Activated CD4-positive, alpha-beta T cell treated with anti-CD3 and anti-CD28 coated beads for 24 hours (primary cell): ENCODE measurements at places on chromosomes 4 and X.

DNA sequence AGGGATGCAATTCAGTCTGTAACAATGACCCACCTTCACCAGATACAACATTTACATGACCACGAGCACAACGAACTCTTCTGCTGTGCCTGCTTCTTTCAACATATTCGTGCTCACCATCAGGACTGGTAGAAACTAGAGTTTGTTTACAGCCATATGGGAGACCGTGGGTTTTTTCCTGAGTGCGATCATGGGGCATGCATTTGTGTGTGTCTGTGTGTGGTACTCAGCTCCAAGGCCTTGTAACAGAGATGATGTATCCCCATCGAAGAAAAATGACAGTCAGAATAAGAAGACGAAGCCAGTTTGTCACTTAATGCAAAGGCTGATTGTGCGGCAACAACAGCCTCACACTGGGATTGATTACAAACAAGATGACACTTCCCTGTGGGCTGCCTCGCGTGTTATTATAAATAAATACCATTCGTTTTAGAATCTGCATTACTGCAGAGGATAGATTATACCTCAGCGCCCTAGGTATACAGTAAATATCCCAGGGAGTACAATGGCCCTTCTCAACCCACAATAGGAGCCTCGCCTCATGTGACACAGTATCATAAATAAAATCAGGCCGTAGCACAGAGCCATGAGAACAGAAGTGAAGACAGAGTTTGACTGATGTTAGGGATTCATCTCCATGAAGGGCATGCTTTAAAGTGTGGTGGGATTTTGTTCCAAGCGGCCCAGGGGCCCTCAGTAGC lies 97.3 kb upstream of the NOCT start:
- no peak for DNase-seq

DNA sequence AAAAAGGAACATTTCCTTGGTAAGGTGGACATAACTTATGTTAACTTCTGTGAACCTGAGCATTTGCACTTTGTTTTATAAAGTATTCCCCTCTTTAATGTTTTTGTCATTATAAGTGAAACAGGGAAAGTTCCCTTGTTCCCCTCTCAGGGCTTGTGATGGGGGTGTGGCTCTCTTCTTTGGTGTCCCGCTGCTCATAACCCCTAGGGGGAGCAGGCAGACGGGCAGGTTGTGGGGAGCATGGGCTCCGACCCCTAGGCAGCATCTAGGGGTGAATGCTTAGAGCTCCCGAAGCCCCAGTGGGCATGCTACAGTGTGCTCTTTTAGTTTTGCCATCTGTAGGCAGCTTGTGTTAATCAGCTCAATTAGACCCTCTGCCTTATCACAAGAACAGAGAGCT lies 200.4 kb downstream of the DACH2 start:
- DNase-seq, result no peak

DNA sequence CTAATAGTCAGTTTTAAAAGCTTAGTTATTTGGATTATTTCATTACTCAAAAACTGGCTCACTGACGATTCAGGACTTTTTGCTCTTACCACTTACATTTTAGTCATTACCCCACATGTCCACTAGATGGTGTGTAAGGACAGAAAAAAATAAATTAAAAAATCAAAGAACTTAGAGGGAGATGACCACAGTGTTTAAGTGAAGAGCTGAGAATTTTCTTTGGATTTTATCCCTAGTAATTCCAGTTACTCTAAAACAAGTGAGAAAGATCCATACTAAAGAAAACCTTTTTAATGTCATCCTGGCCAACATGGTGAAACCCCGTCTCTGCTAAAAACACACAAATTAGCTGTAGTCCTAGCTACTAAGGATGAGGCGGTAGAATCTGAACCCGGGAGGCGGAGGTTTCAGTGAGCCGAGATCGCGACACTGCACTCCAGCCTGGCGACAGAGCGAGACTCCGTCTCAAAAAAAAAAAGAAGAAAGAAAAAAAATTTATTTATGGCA lies 26.4 kb upstream of the TMPRSS11B start:
- DNase-seq, result no peak

DNA sequence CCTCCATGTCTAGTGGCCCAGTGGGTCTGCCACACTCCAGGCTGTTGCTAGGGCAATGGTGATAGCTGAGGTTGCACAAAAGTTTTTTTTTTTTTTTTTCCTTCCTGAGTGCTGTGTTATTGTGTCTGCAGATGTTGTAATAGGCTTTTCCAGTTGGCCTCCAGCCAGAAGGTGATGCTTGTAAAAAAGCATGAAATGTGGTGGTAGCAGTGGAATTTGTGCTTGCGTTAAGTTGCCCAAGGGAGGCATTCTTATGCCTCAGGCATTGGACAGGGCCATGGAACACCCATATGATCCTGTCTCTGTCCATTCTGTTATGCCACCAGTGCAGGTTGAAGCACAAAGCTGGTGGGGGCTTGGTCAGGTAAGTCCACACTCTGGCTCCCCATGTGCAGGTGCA lies 660.5 kb upstream of the SPANXN1 start:
- no peak for DNase-seq

DNA sequence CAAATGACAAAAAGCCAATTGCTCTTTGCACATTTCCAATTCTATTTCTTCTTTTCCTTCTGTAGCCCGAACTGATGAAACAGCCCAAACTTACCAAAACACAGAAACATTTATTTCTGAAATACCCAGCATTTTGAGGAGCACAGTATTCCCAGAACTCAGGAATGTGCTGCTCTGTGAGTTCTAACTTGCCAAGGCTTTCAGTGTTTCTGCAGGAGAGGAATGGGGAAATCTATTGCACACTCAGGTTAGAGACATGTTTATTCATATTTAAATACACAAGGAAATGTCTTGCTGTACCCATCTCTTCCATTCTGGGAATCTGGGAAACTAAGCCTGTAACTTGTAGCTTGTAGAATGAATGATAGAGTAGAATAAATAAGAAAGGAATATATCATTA lies 10.7 kb downstream of the TMPRSS11D start:
- no peak for DNase-seq

GRCh38 chr4:94349193-94349592 lies 6.6 kb upstream of the HPGDS start:
- no peak for DNase-seq

DNA sequence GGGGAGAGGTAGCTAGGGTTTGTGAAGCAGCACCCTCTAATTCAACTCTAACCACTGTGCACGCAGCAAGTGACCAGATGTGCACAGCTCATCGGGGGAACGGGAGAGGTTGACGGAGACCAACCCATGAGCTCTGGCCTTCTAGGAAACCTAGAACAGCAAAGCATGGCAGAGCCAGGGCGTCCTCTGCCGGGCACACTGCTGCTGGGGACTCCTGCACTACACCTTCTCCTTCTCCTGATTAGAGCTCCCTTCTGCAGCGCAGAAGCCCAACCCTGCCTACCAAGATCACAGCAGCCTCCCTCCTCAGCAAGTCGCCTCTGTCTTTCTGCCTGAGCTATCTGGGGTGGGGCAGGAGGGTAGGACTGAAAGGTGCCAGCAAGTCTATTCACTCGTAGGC lies 252.3 kb upstream of the PSAPL1 start:
- no peak for DNase-seq

GRCh38 chr4:180615746-180616145 lies 1627.5 kb upstream of the TENM3 start:
- no peak for DNase-seq

- DNase-seq, result no peak
Measured at GRCh38 chr4:129929984-129930383, 834.0 kb downstream of the C4orf33 start.
